ENCODE measurements at places on chromosomes 5 and 9. TPM values are rescaled to one million over a fixed set of nuclear protein-coding genes. Genes with fewer than 3 reads are reported as not detected.

GRCh38 chr9:95505717-95506427, 10.9 kb downstream of the PTCH1 start:
- DNase-seq, result no peak

DNA sequence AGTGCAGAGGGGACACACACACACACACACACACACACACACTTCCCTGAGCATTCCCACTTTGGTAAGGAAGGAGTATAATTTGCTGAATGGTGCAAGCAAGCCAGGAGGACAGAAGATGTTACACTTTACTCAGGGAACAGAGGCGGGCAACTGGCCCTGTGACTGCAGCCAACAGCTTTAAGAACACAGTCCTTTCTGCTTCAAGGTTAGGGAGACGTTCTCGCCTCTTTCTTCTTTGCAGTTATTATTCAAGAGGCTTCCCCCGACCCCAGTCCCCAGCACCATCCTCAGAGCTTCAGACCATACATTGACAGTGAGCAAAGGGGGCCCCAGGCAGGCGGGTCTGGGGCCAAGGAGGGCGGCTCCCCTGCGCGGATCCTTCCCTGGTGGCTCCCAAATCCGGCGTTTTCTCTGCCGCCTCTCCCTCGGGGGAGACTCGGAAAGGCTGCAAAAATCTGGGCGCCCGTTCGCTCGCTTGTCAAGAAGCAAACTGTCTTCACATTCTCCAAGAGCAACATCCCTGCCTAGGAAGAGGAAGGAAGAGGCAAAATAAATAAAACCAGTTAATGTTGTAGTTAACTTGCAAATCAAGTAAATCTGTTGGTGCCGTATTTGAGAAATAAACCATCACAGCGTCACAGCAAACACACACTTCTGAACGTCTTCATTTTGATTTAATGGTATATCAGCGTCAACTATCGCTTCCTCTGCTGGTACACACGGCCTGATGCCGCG, 3.8 kb upstream of the LHX2 start:
- DNase-seq, result no peak

The ANKH gene
- 7.0 TPM for total RNA-seq

The PCDHA7 gene
- total RNA-seq, result 0.38 TPM

The SLC35D2 gene
- total RNA-seq, result 42.4 TPM

GRCh38 chr5:158456756-158457155, 597.8 kb upstream of the CLINT1 start:
- peak; percentile 89 for DNase-seq

DNA sequence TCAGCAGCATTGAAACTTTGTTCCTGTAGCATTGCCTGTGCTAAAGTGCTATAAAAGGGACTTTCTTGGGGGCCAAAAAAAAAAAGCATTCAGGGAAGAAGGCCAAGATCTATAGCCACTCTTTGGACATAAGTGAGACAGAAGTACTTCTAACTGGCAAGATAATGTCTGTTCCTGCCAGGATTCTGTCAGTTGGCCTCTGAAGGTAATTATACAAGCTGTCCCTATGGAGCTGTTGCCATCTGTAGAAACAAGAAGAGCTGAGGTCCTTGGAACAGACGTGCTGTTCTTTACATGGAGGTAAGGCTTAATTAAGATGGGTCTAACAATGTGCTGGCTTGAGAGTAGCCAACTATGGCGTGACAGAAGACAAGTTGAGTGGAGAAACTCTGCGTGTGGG, 9.7 kb downstream of the KIF20A start:
- no peak for DNase-seq

The CRHBP gene
- not detected for total RNA-seq

The SLC46A2 gene
- not detected for total RNA-seq

- no peak for DNase-seq
Observed at GRCh38 chr5:38465061-38465460, 91.4 kb downstream of the LIFR start.

The LHX3 gene
- total RNA-seq, result not detected

GRCh38 chr5:171986772-171987171, 19.7 kb downstream of the FBXW11 start:
- no peak for DNase-seq

The SYK gene
- not detected for total RNA-seq

DNA sequence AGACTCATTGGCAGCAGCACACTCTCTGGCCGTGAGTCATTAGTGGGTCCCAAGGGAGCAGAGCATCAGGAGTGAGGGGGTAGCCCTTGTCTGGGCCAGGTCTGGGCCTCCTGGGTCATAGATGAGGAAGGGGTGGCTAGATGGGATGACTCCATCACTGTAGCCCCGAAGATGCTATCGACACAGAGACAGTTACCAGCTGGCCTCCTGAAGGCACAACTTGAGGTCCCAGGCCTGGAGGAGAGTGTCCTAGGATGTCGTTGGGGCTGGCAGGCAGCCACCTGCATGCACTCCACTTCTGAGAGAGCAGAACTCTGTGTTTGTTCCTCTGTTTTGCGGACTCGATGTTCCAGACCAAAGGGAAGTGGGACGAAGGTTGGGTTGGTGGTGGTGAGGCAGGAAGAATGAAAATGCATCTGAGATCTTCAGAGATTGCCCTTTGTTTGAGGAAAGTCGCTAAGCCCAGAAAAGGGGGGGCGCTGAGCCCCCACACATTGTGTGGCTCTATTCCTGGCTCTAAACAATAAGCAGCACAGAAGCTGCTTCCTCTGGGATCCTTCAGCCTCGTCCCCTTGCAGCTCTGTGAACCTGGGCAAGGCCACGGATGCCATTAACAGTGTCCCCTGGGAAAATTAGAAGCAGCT, 4.7 kb downstream of the BTNL9 start:
- no peak for DNase-seq

- no peak for DNase-seq
Observed at GRCh38 chr9:122112238-122112637, 19.1 kb upstream of the TTLL11 start.

GRCh38 chr9:92590377-92590776, 54.6 kb upstream of the ECM2 start:
- no peak for DNase-seq

- peak; percentile 55 for DNase-seq
Observed at GRCh38 chr9:130997925-130998596, 10.9 kb upstream of the LAMC3 start.

GRCh38 chr9:111258875-111259271, 71.2 kb downstream of the OR2K2 start:
- no peak for DNase-seq

The C5orf52 gene
- not detected for total RNA-seq

DNA sequence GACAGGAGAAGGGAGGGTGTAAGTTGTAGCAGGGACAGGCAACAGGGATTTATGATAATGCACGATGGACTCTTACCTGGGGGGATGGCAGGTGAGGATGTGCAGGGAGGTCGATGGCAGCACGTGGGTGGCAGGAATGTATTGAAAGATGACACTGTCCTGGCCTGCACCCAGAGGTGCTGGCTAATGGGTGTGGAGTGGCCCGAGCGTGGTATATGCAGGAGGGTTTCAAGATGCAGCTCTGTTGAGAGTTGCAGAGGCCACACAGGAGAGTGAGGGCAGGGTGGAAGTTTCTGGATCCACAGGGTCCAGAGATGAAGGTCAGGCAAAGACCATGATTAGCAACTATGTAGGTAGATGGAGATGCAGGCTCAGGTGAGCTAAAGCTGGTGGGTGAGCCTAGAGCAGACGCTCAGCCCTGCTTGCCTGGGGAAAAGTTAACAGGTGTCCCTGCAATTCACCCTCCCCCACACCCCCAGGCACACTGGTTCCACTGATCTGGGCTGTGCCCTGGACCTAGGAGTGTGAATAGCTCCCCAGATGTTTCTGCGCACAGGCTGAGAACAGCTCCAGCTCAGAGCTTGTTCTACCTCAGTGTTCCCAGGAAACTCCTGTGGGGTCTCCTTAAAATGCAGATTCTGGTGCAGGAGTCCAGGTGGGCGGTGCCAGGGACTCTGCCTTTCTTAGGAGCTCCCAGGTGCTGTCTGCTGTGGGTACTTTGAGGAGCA, 21.5 kb upstream of the S1PR3 start:
- DNase-seq, result no peak

DNA sequence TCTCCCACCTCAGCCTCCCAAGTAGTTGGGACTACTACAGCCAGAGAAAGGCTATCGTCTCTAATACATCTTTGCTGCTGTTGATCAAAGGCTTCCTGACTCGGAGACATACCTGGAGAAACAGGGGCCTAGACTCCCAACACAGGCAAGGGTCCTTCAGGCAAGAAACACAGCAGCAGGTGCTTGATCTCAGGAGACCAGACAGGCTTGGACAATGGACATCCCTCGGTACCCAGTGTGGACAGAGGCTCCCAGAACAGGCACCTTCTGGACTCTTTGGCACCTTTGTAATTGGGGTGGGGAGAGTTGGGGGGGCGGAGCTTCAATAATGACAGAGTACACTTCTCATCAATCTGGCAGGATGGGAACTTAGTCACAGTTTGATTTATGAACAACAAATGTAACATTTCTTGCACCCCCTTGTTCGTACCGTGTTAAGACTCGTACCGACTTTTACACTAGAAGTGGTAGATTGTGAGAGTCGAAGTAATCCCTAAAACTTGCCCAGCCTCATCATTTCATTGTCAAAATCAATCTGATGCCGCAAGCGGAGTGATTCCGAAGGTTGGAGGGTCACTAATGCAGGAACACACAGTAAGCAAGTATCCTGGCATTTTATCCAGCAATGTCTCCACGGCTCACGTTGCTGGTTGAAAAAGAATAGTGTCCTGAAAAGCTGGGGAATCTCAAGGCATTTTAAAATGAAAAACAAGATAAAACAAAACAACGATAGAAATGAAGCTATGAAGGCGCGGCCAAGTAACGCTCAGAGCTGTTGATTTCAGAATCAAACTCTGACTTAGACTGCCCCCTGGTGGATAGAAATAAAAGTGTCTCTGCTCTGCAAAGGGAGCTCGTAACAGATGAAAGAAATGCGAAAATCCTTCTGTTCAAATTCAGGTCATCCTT, 46.4 kb upstream of the STK32A start:
- peak; percentile 80 for DNase-seq

DNA sequence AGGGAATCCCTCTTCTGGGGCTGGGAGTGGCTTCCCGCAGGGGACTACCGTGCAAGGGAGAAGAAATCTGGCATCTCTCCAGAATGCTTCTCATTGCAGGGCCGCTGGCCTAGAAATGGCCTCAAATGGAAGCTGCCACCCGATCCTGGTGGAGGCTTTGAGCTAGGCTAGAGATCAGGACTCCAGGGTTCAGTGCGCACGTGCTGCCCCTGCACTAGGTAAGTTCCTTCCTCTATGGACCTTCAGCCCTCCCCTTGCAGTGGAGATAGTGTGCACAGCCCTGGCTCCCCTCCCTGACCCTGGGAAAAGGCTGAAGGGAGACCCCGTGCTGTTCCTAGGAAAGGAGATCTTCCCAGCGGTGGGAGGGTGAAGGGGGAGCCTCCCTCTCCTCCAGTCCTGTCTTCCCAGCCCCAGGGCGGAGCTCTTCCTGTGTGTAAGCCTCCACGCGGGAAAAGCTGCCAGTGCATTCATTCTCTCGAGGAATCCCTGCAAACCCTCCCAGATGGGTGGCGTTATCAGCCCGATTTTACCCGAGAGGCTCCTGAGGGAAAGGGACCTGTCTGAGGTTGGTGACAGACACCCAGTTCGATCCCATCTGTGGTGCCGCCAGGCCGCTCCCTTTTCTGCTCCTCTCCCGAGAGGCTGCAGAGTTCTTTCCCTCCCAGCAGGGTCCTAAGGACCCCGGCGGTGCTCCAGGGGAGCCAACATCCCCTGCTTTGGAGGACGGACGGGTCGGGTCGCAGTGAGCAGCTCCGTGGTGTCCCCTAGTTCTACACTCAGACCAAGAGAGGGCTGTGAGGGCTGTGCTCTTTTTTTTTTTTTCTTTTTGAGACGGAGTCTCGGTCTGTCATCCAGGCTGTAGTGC, 1.4 kb upstream of the CERCAM start:
- DNase-seq, result no peak

DNA sequence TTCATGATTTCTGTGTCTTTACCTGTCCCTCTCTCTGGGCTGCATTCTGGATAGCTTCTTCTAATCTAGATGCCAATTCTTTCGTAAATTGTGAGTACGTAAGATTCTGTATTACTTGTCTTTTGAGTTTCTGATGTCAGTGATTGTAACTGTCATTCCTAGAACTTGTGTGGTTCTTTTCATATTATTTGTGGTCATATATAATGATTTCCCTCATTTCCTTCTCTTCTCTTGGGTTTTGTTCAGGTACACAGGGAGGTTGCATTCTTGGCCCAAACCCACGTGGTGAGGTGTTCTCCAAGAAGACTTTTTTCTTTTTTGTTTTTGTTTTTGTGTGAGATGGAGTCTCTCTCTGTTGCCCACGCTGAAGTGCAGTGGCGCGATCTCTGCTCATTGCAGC, 13.8 kb downstream of the UGCG start:
- no peak for DNase-seq

GRCh38 chr9:104608336-104608735, 2.9 kb upstream of the OR13C2 start:
- DNase-seq, result peak; percentile 6

The UBQLN1 gene
- total RNA-seq, result 197 TPM

The TNC gene
- 0.67 TPM for total RNA-seq

The GRIA1 gene
- 0.38 TPM for total RNA-seq

- DNase-seq, result no peak
Observed at GRCh38 chr5:143582176-143582575, 178.7 kb upstream of the NR3C1 start.

DNA sequence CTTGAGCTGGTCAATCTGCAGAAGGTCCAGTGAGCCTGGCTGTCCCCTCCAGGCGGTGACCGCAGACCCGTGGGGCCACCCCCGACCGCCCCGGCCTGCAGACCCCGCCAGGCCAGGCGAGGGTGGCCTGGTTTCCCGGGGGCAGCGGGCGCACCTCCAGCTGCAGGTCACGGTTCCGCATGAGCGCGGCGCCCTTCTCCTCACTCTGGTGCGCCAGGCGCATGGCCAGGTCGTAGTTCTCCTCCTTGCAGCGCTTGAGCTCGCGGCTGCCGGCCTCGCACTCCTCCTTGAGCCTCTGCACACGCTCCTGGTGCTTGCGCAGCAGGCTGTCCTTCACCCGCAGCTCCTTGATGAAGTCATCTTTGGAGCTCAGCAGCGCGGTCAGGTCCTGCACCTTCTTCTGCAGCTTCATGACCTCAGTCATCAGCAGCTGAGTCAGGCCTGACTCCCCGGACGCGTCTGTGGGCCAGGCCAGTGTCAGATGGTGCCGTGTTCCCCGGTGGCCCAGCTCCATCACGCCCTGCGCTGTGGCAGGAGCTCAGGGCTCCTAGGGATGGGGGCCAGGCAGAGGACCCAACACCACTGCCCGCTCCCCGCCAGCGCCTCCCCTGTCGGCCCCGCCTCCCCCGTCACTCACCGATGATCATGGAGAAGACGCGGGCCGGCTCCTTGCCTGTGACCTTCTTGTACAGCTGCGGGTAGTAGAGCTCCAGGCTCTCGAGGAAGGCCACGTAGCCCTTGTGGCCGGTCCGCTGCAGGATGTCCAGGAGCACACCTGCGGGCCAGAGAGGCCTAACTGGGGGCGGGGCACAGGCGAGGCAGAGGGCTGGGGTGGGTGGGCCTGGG, 2.6 kb downstream of the CARD9 start:
- peak; percentile 71 for DNase-seq

The LECT2 gene
- total RNA-seq, result not detected

DNA sequence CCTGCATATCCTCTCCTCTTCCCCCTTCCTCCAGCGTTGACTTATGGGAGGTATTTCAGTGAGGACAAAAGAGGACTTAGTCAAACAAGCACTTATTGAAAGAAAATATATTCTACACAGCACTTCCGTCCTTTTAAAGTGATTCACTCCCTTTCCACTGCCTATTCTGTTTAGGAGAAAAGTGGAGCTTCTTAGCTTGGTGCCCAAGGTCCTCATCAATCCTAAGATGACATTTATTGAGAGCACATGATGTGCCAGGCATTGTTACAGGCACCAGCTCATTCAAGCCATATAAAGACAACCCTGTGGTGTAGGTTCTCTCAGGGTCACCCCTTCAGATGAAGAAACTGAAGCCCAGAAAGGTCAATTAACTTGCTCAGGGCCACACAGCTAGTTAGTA, 95.9 kb downstream of the KCNIP1 start:
- no peak for DNase-seq

The FBP2 gene
- not detected for total RNA-seq
